ENCODE measurements at places on chromosomes 13 and 19. TPM values are rescaled to one million over a fixed set of nuclear protein-coding genes. Genes with fewer than 3 reads are reported as not detected.

The BRSK1 gene
- 5.9 TPM for total RNA-seq

The TCF3 gene
- total RNA-seq = 147 TPM

The MARK4 gene
- total RNA-seq = 26.1 TPM

The MICOS13 gene
- 56.2 TPM for total RNA-seq

The CCDC8 gene
- total RNA-seq = not detected

The AP1M2 gene
- not detected for total RNA-seq

The RAB11B gene
- total RNA-seq = 74.0 TPM

All from activated CD4-positive, alpha-beta T cell treated with anti-CD3 and anti-CD28 coated beads, Interleukin-2, amount 10 ng/mL, durations not matched to agents 24 days and 14 days (primary cell).